ENCODE measurements at places on chromosomes 12 and 14.

DNA sequence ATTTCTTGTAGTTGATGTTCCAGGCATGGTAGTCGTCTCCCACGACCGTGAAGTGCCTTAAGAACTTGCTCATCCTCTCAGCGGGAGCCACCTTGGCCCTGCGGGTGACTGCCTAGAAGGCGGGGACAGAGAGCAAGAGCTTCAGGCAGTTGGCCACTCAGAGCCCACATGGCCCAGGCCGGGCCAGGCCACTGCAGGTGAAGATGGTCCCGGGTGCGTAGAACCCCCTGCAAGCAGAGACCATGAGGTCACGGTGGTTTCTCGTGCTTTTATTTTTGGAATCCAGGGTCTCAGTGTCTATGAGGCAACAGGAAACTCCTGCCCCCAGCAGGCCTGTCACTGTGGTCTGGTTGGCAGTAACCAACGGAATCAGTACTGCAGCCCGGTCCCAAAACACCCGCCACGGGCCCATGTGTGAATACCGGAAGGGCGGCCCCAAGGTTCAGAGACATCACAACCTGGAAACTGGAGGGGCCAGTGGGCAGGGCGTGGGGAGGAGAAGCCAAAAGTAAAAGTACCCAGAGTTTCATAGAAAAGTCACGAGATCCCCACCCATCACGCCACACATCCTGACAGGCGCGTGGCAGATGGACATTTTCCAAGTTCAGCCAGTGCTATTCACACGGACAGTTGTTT lies 27.5 kb downstream of the HVCN1 start:
- DNase-seq, result no peak

DNA sequence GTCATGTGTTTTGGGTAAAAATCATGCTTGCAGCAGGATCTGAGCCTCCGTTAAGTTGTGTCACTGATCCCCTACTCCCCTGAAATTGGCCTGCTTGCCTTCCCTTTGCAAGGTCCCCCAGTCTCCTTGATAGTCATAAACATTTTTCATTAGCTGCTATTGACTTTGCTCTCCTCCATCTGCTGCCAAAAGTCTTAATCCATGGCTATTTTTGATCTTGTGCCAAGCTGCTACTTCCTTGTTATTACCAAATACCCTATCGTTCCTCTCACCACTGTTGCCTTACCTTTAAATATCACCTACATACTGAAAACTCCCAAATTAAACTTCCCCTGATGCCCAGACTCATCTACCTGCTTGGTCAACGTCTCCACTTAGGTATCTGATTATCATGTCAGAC lies 148.3 kb downstream of the PHLDA1 start:
- no peak for DNase-seq

GRCh38 chr14:54483846-54484245 lies 4.9 kb downstream of the GMFB start:
- no peak for DNase-seq

GRCh38 chr14:66322564-66322963 lies 163.6 kb upstream of the CCDC196 start:
- no peak for DNase-seq

- no peak for DNase-seq
Observed at GRCh38 chr12:65566751-65567150, 257.5 kb upstream of the HMGA2 start.

DNA sequence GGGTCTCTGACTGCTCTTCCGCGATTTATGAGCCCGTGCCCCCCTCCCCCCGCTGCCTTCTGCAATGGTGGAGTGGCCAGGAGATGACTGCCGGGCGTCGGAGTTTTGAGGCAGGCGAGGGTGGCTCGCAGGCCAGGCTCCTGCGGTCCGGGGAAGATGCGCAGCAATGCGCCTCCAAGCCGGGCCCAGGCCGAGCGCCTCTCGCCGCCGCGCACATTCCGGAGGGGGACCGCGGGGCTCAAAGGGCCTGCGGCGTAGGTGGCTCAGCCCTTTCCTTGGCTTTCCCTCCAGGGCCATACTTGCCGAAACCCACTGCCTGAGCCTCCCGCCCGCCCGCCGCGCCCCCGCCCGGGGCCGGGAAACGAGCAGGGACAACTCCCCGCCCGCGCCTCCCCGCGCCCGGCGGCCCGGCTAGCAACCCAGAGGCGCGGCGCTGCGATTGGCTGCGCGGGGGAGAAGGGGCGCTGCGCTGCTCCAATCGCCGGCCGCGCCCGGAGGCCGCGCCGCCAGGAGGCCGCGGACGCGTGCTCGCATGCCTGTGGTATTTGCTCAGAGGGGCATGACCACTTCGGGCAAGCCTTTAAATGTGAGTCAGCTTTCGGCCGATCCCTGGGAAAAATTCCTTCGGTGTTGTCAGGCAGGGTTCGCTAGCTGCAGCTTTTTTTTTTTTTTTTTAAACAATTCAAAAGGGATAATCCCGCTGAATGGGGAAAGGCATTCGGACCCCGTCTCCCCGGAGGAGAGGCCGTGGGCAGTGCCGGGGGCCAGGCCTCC lies 157.9 kb upstream of the PARP11 start:
- DNase-seq, result peak; percentile 99
